ENCODE measurements at places on chromosomes 16 and 17. TPM values are rescaled to one million over a fixed set of nuclear protein-coding genes. Genes with fewer than 3 reads are reported as not detected.

GRCh38 chr16:50573947-50574744 lies 25.9 kb downstream of the NKD1 start:
- no peak for DNase-seq

The KCNG4 gene
- not detected for polyA plus RNA-seq

The C17orf50 gene
- polyA plus RNA-seq, result 154 TPM

GRCh38 chr16:85749771-85750145 lies 1.1 kb downstream of the C16orf74 start:
- no peak for DNase-seq

- no peak for DNase-seq
Measured at GRCh38 chr16:47229053-47230050, 85.6 kb upstream of the NETO2 start.

- DNase-seq, result no peak
Measured at GRCh38 chr17:1635675-1636465, 7.2 kb upstream of the SLC43A2 start.

DNA sequence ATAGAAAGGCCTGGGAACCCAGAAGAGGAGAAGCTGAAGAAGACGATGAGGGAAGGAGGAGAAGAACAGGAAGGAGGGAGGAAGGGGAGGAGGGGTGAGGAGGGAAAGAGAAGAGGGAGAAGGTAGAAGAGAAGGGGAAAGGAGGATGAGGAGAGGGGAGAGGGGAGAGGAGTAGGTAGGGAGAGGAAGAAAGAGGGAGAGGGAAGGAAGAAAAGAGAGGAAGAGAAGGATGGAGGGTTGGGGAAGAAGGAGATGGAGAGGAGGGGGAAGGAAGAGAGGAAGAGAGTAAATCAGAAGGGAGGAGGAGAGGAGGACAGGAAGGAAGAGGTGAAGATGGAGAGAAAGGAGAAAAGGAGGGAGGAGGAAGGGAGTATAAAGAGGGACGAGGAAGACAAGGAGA lies 109.6 kb upstream of the IRX6 start:
- DNase-seq, result no peak

- no peak for DNase-seq
Measured at GRCh38 chr16:57530104-57530521, 6.3 kb downstream of the CCDC102A start.

GRCh38 chr16:55555436-55555835 lies 11.0 kb upstream of the CAPNS2 start:
- no peak for DNase-seq

DNA sequence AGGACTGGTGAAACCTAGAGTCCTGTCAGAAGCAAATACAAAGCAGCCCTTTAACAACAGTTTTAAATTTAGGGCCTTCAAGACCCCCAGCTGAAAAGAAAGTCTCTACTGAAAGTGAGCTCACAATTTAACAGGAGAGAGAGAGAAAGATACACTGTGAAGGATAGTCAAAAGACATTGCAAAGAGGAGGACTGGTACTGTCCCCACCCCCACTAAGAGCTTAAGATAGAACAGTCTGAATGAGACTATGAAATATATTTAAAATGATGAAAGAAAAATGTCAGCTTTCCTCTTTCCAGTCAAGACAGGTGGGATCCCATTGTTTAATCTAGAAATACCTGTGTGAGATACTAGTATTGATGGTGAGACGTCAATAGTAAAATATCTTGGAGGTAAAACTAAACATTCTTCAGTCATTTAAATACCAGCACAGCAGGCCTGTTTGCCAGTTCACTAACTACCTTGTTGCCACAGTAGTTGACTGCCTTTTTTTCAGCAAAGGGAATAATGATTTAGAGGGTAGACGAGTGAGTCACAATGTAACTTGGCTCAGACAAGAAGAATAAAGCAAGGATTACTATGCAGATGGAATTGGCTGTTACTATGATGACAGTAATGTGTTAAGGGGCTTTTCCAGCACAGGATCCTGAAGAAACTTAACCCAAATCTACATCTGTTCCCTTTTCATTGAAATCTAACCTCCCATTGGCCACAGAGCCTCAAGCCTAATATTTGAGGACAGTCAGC lies 47.2 kb upstream of the RASL10B start:
- DNase-seq, result no peak

The C16orf74 gene
- 4.3 TPM for polyA plus RNA-seq

DNA sequence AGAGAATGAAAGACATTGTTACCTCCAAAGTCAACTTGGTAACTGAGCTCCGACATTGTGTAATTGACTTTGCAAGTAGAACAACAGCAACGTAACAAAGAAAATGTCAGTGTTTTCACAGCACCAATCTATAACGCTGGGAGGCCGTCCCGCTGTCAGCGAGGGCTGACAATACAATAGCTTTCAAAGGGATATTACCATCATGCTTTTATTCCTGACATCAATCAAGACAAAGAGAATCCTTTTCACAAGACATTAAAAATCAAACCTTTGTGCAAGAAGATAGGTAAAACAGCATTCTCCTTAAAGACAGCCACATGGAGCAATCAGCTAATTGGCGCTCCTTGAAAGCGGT lies 6.2 kb downstream of the ZNF423 start:
- no peak for DNase-seq

DNA sequence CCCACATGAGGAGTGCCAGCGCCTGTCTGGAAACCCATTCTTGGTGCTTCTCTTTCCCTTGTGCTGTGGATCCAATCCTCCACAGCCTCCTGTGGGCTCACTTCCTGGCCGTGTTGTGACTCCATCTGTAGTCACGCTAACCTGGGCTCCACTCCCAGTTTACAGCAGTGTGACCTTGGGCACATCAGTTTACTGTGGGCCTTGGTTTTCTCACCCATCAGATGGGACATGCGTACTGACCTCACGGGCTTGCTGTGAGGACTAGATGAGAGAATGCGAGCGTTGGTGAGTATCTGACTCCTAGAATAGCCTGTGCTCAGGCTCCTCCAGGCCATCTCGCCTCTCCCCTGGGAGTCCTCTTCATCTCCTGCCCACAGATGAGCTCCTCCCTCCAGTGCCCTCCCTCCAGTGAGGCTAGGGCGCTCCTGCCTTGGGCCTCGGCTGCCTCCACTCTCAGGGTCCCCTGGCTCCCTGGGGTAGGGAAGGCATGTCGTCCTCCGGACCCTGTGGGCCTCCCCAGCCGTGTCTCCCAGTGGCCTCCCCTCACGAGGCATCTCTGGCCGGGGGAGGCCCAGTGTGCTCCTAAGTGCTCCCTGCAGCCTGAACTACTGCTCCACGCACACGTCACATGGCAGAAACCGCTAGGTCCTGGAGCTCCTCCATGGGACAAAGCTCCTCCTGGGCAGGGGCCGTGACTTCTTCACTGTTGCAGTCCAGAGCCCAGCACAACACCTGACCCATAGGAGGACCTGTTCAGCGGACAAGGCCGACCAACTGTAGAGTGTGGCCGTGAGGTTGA lies 5.2 kb upstream of the FOXJ1 start:
- DNase-seq, result no peak

GRCh38 chr16:12580809-12581208 lies 222.9 kb downstream of the CPPED1 start:
- no peak for DNase-seq

The RAD51D gene
- 24.3 TPM for polyA plus RNA-seq

The ABCA6 gene
- 3.1 TPM for polyA plus RNA-seq

- no peak for DNase-seq
Measured at GRCh38 chr16:65641762-65642289, 520.0 kb upstream of the CDH11 start.

GRCh38 chr17:41498276-41498675 lies 7.1 kb downstream of the KRT13 start:
- DNase-seq, result no peak

DNA sequence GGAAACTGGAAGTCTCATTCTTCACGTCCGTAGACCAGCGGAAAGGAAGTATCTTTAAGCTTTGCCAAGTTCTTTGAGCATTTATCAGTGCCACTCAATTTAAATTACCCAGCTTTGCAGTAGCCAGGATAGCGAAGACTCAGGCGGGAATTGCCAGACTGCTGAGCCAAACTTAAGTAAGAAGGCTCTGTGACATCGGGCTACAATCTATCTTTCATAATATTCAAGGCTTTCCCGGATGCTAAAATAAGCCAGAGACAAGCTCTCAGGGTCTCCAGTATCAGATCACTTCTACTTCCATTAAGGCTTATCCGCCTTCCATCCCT lies 436 bp upstream of the BRIP1 start:
- peak; percentile 19 for DNase-seq

DNA sequence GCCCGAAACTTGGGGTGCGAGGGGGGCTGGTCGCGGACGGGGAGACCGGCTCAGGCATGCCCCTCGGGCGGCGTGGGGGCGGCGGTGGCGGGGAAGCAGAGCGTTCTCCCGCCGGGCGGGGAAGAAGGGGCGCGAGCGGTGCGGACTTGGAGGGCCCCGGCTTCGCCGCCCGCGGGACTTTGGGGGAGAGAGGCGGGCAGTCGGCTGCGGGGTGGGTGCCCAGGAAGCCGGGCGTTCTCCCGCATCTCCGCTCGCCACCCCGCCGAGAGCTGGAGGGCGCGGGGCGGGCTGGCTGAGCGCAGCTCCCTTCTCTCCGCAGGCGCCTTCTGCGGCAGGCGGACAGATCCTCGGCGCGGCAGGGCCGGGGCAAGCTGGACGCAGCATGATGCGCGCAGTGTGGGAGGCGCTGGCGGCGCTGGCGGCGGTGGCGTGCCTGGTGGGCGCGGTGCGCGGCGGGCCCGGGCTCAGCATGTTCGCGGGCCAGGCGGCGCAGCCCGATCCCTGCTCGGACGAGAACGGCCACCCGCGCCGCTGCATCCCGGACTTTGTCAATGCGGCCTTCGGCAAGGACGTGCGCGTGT lies 772 bp downstream of the NTN1 start:
- DNase-seq, result peak; percentile 22

The KCNAB3 gene
- 3.3 TPM for polyA plus RNA-seq

DNA sequence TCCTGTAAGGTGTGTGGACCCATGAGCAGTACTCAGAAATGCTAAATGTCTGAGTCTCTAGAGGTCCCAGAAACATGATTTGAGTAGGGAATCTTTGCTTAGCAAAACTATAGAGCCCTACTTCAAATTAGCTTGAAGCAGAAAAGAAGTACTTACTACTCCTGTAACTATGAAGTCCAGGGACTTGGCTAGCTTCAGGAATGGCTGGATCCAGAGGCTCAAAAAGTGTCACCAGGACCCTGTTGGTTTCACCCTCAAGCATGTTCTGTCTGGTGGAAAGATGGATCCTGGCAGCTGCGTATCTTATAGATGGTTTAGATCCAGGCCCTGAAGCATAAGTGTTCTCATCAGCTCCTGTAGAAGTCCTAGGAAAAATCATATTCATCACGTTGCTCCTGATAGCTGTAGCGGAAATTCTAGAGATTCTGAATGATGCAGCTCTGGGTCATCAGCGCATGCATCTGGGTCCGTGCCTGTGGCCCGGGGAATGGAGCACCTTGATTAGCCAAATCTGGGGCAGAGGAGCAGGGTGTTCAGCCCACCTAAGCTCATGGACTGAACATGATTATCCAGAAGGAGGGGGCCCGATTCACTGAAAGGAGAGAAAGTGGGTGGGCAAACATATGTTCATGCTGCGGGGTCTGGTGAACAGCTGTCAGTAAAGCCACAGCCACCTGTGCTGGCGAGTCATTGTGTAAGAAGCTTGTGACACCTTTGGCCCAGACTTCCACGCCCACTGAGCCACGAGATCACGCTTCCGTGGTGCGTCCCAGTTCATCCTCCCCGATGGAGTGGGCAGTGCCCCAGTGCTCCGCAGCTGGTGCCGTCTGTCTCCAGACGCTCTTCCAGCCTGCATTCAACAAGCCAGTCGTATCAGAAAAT lies 260.6 kb downstream of the CPPED1 start:
- no peak for DNase-seq

The NEUROD2 gene
- not detected for polyA plus RNA-seq

DNA sequence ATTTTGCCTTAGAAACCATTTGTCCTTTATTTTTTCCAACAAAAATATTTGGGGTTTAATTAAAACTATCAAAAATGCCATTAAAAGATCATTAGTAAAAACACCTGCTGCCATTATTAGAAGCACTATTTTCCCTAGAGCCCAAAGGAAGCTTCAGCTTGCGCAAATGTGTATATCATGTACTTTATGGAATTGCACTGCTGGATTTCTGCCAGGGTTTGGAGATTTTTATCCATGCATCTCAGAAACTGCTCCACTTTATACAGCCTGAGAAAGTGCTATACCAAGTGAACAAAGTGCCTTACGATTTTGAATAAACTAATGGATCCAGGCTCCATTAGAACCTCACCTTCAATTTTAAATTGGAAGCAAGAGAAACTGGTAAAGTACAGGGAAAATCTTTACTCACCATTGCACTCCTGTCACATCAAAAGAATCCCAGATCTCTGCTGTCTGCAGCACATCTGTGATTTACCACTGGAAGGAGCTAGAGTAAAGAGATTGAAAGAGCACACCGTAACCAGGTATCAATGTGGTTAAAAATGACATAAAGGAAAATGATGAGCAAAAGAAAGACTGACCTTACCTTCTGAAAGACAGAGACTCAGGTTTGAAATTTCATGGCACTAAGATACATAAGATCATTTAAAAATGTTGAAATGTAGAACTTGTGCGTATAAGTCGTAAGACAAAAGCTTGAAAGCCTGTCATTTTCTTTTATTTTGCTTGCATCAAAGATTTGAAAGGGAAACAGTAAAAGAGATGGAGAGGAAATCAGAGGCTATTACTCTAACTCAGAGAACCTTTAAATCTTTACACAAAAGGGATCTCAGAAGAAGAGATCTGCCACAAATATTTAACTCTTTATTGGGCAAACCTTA lies 678.1 kb upstream of the GOT2 start:
- DNase-seq, result no peak

The PRSS8 gene
- 1.5 TPM for polyA plus RNA-seq

DNA sequence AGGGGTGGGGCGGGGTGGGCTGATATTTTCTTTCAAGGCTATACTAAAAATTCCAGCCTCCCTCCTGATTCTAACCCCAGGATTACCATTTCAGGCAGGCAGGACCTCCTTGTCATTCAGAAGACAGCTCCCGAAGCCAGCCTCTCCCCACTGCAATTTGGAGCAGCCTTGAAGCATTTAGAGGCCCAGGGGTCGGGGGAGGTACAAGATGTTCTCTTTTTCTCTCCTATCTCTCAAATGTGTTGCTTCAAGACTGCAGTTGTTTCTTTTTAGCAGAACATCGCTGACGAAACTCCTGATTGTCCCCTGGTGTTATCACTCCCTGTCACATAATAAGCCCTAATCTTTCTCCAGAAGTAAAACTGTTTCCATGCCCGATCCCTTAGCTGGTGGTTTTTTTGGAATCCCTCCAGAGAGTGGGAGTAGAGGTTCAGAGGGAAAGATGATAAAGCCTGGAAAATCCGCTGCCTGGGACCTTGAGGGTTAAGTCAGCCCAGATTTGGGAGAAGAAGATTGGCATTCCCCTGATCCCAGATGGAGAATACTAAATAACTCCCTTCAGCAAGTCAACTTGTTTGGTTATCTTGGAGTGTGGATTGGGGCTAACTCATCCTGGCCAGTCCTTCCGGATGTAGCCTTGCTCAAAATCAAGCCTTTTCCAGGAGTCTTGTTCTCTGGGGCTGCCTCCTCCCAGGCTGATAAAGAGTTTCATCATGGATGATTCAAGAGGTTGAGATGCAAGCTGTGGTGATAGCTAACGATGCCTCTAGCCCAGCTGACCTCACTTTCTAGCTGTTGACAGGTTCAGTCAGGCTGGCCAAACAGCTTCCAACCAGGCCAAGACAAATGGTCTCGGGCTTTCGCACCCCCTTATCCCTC lies 71.3 kb downstream of the SOX9 start:
- DNase-seq, result peak; percentile 95
